Spinal cord (tissue), 10 donors: ENCODE measurements at places on chromosomes 3 and 15. TPM values are rescaled to one million over a fixed set of nuclear protein-coding genes. Genes with fewer than 3 reads are reported as not detected.

DNA sequence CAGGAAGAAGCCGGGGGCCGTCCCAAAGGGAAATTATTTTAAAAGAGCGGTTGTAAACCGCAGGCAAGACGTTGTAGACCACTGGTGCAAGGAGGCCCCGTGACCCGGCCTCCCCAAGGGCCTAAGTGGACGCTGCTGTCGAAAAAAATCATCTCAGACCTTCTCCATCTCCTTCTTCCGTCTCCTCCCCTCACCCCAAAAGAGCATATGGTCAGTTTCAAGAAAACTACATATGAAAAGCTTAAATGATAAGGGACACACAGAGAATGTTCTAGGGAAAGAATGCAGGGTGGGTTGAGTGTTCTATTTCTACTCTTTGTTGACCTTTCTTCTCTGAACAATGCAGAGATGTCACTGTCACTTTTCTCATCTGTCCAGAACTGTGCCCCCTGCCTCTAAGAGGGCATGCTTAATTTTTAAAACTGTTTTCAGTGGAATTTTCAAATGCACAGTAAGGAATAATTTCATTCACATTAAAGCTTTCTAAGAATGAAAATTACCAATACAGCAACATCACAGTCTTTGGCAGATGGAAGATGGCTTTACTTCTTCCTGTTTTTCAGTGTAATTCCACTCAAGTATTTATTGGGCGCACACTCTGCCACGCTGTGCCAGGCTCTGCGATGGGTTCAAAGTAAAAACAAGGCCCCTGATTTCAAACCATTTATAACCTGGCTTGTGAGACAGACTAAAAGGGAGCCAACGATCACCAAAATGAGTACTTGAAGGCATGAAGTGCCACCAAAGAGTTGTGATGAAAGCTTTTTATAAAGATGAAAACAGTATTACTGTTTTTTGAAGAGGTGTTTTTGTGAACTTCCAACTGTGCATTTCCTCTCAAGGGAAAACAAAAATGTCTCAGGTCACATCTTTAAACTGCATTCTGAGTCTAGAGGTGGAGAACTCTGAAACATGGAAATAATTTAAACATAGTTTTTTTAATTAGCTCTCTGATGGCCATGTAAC is 891 bp upstream of the TOP2B start:
- DNase-seq = no peak

DNA sequence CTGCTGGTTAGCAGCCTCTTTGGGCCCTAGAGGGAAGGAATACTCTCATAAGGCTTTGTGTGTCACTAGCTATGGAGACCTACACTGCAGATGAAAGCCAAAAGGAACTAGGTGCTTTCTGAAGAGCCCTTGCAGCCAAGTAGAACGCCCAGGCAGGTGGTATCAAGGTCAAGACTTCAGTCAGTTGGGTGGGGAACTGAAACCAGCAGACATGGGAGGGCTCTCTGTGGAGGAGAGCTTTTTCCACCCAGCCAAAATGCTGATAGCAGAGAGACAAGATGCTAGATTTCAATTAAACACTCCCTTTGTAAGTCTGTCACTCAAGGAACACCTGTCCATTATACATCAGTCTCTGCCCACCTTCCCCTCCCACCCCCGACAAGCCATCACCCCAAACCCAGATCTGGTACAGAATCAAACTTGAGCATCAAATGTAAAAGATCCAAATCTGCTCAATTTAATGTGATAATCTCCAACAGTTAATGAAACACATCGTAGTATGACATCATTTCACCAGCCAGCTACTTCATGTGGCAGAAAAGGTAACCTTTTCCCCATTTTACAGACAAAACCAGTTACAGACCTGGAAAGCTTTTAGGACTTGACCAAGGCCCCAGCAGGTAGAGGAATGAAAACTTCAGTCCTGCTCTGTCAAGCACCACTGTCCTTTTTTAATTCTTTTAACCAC is 14.6 kb downstream of the MRPS25 start:
- no peak for DNase-seq

DNA sequence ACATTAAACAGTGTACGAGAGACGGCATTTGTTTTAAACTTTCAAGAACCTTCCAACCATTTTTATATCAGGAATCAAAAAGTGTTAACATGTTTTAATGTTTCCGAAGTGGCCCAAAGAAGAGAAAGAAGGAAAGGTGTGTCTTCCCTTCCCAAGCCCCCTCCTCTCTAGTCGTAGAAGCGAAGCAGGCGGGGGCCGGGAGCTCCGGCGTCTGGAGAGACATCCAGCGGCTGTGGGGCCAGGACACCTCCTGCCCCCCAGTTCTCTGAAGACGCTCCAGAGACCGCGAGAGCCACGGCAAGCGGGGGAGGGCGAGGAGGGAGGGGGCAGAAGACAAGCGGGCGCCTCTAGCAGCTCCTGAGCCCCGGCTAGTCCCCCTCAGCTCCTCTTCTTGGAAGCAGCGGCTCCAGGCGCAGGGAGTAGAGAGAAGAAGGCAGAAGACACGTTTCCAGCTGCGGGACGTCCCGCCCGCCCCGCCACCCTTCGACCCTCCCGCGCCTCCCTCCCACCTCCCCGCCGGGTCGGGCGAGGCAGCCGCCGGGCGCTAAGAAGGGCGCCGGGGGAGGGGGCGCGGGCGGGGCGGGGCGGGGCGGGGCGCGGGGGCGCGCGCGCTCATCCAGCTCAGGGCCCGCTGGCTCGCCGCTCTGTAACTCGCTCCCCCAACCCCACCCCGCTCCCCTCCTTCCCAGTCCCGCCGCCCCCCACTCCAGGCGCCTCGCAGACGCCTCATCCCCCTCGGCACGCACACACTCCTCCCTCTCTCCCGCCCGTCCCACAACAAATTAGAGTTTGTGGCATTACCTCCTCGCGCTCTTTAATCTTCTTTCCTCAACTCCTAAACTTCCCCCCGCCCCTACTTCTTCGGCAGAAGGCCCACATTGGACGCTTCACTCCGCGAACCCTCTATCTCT is at the start of gene ZBTB20:
TSS of gene ZBTB20 (minus strand) at position 871 of the 911 bp plus-strand sequence.
- DNase-seq = peak; percentile 21

DNA sequence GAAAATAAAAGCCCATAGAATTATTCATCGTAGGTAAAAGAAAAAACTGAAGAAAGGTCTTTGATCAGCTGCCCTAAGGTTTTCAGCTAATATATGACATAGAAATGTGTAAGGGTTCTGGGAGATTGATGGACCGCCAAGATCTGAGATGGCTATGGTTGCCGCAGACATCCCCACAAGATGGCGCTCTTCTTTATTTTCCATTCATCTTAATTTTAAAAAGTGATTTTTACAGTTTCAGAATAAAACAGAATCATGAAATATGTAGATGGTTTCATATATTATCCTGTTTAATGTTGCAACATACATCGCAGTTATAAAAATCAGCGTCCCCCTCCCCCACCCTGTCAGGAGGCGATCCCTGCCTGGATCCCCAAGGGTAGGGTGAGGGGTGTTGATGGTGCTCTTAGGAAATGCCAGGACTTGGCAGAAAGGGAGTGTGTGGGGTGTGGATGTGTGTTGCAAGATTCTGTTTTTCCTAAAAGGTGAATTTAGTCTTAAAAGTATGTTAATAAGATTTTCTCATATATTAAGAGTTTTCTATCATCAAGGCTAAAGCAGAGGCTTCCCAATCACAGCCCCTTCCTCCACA is 68.8 kb downstream of the ANXA2 start:
- no peak for DNase-seq

DNA sequence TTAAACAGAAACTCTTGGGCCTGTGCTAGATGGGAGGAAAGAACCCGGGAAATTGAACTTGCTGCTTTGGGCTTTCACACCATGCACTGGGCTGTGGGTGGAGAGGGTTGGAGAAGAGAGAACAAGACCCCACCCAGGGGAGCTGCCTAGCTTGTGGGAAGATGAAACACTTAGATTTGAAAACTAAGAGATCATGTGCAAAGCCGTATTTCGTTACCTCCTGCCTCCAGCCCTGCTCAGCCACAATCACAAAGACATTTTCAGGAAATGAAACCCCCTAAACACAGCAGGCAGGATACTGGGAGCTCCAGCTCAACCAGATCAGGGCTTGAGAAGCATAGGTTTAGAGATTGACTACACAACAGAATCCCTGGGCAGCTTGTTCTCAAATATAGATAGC is 183.0 kb upstream of the C2CD4B start:
- DNase-seq = no peak

- DNase-seq = no peak
These were observed 639.5 kb downstream of the NR2F2 start for GRCh38 chr15:96969732-96970710.

DNA sequence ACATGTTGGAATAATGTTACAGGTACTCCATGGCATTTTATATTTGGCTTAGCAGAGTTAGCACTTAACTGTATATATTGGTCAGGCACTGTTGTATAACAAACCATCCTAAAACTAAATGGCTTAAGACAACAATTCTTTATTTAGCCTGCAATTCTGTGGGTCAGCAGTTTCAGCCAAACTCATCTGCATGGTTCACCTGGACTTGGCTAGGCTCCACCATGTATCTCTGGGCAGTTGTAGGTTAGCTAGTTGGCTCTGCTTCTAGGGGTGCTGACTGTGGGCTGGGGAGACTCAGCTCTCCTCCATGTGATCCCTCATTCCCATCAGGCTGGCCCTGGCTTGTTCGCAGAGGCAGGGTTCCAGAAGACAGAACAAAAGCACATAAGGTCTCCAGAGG is 34.4 kb downstream of the RARB start:
- no peak for DNase-seq

- no peak for DNase-seq
These were observed 36.4 kb upstream of the EHHADH start for GRCh38 chr3:185290266-185290665.

DNA sequence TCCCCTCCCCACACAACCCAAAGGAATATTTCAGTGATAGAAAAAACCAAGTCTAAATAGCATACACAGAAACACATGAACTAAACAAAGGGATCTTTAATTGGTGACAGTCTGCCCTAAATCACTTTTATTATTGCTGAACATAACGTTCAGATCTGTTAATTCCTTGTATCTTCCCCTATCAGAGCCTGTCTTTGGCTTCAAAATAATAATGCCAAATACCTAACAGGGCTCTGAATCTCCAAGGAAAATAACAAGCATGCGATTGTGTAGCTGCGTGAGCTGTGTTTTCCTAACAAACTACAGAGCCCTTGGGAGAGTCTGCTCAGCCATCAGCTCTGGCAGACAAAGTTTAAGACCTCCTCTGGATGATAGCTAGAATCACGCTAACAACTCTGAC is 1010.1 kb downstream of the ROBO1 start:
- DNase-seq = no peak

DNA sequence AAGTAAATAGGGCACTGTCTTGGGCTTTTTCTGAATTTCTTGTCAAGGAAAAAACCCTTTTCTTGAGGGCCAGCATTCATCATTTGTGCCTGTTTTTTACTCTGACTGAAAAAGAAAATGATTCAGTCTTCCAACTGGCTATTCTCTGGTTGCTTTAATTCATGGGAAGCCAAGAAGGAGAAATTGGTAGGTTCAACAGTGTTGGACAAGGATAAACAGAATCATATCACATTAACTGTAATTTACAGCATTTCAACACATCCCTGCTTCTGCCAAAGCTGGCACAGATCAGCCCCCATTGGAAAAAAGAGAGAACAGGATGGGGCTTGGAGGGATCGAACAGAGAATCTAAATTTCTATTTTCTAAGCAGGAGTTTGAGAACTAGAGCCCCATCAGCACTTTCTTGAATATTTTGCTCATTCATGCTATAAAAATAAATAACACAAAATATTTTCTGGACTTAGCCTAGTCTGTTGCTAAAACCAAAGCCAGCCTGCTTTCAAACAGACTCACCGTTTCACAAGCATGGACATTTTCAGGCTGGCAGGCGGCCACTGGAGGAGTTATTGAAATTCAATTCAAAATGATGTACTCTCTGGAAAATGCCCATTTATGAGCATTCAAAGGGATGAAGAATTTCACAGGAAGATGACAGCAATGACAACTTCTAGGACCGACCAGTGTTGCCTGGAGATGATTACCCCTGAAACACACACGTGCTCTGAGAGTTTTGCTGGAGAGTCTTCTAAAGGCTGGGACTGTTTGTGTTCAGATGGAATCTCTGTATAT is 181.2 kb downstream of the WNT5A start:
- DNase-seq = no peak

- DNase-seq = no peak
These were observed 22.3 kb downstream of the MLH1 start for GRCh38 chr3:37015642-37016041.

- DNase-seq = no peak
These were observed 45.9 kb upstream of the ACTC1 start for GRCh38 chr15:34841262-34841725.

GRCh38 chr3:107068980-107069379 is 308.3 kb upstream of the CCDC54 start:
- DNase-seq = no peak

GRCh38 chr3:38836561-38836960 is 20.5 kb upstream of the SCN10A start:
- DNase-seq = no peak

DNA sequence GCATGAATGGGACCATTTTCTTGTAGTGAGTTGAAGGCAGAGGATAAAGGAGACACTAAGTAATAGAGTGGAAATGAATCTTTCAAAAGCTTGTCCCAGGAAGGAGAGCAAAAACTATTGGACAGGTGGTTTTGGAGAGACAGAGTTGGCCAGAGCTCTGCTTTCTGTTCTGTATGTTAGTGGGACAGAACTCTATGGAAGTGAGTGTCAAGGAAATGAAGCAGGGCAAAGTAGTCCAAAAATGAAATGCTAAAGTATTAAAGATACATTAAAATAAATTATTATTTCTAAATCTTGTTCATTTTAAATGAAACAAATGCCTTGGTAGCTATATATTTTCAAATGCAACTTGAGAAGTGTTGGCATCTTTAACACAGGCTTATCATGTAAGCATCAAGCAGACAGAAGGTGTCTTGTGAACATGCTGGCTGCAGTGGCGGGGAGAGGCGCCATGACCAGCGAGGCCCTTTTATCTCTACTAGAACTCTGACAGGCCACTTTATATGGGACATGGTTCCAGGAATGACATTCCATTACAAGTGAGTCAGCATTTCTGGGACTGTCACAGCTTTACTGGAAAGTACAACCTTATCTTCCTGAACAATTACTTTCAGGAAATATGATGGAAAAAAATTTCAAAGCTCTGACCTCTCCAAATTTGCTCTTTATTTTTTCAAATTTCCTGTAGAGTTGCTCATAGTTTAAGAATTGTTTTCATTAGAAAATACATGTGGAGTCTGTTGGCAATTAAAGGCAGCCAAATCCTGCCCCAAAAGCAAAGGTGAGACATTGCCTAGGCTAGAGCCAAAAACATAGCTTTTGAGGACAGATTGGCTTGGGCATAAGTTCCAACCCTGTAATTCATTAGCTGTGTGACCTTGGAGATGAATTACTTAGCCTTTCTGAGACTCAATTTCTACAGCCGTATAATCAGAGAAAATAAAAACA is 106.5 kb downstream of the ECT2 start:
- no peak for DNase-seq

BTLA gene
- total RNA-seq = 0.06 TPM

AMIGO3 gene
- 0.30 TPM for total RNA-seq

SLITRK3 gene
- total RNA-seq = 4.7 TPM

ST6GAL1 gene
- total RNA-seq = 28.9 TPM

ALDH1L1 gene
- 24.6 TPM for total RNA-seq

COL6A5 gene
- total RNA-seq = 0.06 TPM

NPAP1 gene
- 0.69 TPM for total RNA-seq

CPNE9 gene
- 6.3 TPM for total RNA-seq

GALNT15 gene
- total RNA-seq = 19.1 TPM
